ENCODE measurements at places on chromosomes 3 and 15.

DNA sequence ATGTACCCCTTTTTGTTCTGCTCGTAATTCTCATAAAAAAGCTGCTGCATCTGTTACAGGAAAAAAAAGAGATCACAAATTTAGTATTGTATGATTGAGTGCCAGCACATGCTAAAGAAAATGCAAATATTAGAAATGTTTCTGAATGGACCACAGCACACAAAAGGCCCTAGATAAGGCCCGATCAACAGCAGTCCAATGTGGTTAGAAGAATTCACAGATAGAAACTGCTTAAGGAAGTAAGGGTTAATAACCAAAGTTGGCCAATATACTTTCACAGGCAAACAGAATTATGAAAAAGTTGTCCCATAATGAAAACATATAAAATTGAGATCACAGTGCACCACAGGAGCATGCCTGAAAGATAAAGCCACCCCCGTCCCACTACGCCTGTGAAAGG, 72.9 kb downstream of the CHSY1 start:
- DNase-seq = no peak

DNA sequence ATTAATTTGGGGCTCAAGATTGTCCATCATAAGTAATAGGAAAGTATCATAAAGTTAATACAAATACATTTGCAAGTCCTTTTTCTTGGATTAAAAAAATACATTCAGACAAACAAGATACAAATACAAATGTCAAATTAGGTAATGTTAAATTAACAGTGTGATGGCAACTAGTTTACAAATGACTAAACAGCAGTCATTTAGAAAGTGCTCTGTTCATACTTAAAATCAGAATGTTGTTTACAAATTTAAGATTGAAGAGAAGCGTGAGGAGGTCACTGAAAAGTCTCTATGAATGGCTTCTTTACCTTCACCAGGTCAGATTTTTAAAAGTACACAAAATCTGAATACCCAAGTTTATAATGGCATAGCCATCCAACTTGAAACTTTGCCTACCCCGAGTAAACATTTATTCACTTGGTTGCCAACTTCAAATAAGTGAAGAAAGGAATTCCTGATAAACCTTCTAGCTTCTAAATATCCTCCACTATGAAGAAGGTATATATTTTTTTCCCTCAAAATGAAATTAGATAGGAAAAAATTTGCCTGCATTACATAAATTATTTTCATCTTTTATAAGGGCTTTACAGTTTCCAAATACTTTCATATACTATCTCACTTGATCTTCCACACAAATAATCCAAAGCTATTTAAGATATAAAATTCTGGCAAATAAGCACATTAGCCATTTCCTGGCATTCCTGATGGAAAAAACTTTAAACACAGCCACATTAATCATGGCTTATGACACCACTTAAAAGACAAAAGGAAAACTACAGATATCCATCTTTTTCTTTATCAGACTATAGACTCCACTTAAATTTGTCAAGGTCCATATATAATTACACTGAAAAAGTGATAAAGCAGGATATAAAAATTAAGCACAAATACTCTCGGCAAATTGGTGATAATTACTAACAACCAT, 11.5 kb upstream of the NEK10 start:
- DNase-seq = no peak

GRCh38 chr3:43894176-43895049, 203.7 kb downstream of the ABHD5 start:
- peak; percentile 14 for DNase-seq

DNA sequence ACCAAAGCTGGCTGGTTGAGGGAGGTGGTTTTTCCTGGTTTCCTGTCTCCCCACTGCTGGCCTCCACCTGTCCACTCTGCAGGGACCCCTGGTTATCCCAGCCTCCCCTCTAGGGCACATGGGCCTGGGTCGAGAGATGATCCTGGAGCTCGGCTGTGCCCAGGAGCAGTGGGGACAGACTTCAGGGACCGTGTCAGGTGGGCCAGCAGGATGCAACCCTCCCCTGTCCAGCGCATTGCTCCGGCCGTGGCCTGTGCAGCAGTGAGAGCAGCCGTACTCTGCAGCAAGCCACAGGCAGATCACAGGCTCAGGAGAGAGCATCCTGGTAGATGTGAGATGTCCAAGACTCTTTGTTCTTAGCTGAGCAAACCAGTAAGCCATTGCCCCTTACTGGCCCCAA, 92.5 kb upstream of the RPL32 start:
- no peak for DNase-seq

GRCh38 chr3:12224181-12225147, 64.4 kb upstream of the PPARG start:
- no peak for DNase-seq

DNA sequence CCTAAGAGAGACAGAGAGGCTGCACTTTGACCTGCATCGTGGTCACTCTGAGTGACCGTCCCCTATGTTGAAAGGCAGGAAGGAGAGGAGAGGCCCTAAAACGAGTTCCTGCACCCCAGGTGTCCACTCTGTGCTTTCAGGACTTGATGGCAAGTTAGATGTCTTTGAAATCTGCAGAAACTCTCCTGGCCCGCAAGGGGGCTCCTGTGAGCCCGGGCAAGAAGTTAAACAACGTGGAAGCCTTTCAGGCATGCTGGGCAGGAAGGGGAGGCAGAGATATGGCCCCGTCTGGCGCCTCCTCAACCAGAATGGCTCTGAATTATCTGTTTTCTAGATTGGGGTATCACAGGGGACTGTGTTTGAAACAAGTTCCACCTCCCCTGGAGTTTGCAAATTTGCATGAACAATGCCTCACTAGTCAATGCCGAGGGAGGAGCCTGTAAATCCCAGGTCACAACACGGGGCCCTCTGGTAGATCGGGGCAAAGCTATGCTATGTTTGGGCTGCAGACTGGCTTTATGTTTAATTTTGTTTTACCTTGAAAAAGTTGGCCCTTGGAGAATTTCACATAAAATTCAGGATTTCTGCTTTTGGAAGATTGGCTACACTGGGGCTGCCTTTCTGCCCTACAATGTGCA, 9.8 kb downstream of the CTXND1 start:
- no peak for DNase-seq

GRCh38 chr15:90022345-90022744, 21.2 kb downstream of the ZNF710 start:
- no peak for DNase-seq

DNA sequence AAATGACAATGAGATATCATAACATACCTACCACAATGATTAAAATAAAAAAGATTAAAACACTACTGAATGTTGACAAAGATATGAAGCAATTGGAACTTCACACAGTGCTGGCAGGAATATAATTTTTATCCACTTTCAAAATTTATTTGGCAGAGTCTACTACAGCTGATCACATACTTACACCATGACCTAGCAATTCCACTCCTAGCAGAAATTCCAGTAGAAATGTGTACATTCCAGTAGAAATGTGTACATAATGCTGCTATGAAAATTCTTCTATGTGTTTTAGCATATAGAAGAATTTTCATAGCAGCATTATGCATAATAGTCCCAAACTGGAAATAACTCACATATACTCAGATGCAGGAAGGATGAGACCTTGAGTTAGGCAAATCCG, 43.5 kb downstream of the IFT57 start:
- no peak for DNase-seq

- DNase-seq = no peak
Measured at GRCh38 chr15:27074179-27074578, 103.2 kb downstream of the GABRG3 start.

GRCh38 chr15:91171334-91171733, 71.3 kb downstream of the SV2B start:
- no peak for DNase-seq

- no peak for DNase-seq
Measured at GRCh38 chr3:154954757-154955156, 125.4 kb upstream of the MME start.

- DNase-seq = no peak
Measured at GRCh38 chr3:89260721-89261120, 153.3 kb downstream of the EPHA3 start.

- DNase-seq = no peak
Measured at GRCh38 chr15:48109212-48109611, 11.6 kb upstream of the SLC24A5 start.

GRCh38 chr3:185750702-185751101, 74.1 kb downstream of the IGF2BP2 start:
- no peak for DNase-seq

DNA sequence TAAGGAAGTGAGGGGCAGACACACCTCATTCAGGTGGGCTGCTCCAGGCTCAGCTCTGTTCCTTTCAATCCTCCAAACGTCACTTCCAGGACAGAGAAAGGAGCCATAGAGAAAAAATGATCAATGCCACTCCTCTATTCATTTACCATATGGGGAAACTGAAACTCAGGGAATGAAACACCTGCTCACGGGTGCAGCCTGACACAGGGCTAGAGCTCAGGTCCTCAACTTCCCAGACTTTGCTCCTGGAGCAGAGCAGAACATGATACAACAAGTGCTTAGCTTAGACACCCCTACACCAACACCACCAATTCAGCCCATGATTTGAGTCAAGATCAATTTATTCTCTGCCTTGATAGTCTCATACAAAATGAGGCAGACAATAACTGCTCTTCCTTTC, 58.5 kb upstream of the LPP start:
- DNase-seq = no peak

- no peak for DNase-seq
Measured at GRCh38 chr3:127424766-127425504, 137.1 kb upstream of the PRR20G start.

DNA sequence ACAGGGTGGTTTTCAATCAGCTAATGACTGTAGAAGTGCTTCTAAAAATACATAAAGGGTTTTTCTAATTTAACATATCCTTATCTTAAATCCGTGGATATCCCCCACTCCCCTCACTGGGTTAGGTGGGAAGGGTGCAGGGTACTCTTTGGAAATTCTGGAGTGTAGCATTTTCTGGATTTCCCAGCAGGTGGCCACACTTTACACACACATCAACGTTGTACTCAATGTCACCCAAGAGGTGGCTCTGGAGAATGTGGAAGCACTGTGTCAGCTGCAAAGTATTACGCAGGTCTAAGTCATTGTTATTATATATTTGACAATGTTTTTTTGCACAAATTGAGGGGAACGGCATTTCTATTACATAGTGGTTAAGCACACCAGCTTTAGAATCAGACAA, 168.8 kb downstream of the CHDH start:
- no peak for DNase-seq

- DNase-seq = no peak
Measured at GRCh38 chr3:36904641-36905040, 40.2 kb downstream of the TRANK1 start.

DNA sequence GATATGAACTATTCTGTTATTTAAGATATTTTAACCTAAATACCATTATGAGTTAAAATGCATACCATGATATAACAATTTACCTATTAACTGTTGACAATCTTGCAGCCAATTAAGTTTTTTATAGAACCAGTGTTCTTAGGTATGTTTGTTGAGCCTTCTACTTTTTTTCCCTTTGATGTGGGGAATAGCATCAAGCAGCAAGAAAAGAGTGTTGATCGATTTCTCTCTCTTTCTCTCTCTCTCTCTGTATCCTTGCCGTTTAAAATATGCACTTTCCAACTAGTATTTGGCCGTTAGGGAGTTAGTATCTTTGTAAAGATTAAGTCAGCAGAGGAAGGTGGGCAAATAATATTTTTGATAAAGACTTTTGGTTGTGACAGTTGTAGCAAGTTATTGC, 5.9 kb downstream of the CHD2 start:
- DNase-seq = no peak

GRCh38 chr15:80252121-80252518, at the start of gene CTXND1:
Gene CTXND1 (minus strand): TSS chr15:80252213. CDS start chr15:80201949, 50,264 bp downstream.
- no peak for DNase-seq

DNA sequence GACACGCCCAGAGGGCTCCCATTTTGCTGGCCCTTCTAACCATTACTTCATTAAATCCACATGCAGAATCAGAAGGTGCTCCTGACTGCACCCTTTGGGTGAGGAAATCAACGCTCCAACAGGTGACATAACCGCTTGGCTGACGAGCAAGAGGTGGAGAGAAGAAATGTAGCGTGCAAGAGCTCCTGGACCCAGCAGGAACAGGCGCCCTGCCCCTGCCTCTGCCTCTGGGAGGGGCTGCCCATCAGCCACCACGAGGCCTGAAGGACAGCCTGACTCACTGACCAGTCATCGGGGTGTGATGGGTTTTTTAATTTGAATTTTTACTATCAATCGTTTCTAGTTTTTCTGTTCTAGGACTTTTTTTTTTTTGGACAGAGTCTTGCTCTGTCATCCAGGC, 218.2 kb downstream of the ADAMTS17 start:
- no peak for DNase-seq

DNA sequence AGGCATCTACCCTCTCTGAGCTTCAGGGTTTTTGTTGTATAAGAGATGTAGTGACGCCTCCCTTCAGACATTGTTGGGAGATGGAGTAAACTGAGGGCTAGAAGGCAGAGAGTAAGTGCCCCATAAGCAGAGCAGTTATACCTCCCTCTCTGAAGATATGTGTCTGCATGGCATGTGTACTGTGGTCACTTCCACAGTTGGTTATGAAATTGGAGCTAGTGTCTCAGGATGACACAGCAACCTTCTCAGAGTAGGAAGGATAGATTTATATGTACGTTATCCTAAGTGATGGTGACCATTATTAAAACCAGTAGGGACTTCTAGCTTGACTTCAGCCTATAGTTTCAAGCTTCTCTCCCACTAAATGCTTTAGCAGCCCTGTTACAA, 17.9 kb downstream of the PXK start:
- no peak for DNase-seq

GRCh38 chr3:131405411-131405810, 23.8 kb downstream of the NUDT16 start:
- DNase-seq = no peak

- DNase-seq = no peak
Measured at GRCh38 chr3:19595884-19596283, 338.1 kb downstream of the EFHB start.

- no peak for DNase-seq
Measured at GRCh38 chr3:123582315-123582714, 2.5 kb downstream of the HACD2 start.

GRCh38 chr15:81315452-81316175, 8.3 kb downstream of the STARD5 start:
- DNase-seq = no peak

DNA sequence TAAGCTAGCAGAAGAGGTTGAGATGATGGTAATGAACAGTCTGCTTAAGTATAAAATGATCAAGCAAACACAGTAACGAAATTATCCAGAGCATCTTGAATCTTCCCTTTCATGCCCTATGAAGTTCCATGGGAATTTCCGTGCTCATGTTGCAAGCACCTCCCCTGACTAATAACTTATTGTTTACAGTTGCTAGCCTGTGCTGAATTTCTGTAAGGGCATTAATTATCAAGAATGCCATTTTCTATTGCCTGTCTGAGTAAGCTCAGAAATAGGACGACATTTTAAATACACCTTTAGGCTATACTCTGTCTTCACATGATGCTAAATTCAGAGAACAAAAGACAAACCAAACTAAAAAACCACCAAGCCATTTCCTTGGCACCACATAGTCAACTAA, 257.5 kb upstream of the LRTM1 start:
- DNase-seq = no peak

Measured in stimulated activated CD4-positive, alpha-beta T cell treated with anti-CD3 and anti-CD28 coated beads, Interleukin-12 subunit alpha, Interleukin-12 subunit beta, amount 100 ng/mL, for 24 hours (primary cell).